Lower leg skin (tissue), 4 donors: ENCODE measurements at places on chromosomes 3 and 15. TPM values are rescaled to one million over a fixed set of nuclear protein-coding genes. Genes with fewer than 3 reads are reported as not detected.
A peak's percentile ranks its signal among the peaks of the same experiment; 100 is the strongest.

C3orf85 gene
- not detected for total RNA-seq

GOLGA8S gene
- total RNA-seq: not detected

TRPC1 gene
- total RNA-seq: 2.7 TPM

GOLGA8O gene
- not detected for total RNA-seq

CCR5 gene
- not detected for total RNA-seq

ASB14 gene
- total RNA-seq: not detected

ISLR gene
- total RNA-seq: 23.4 TPM

DNA sequence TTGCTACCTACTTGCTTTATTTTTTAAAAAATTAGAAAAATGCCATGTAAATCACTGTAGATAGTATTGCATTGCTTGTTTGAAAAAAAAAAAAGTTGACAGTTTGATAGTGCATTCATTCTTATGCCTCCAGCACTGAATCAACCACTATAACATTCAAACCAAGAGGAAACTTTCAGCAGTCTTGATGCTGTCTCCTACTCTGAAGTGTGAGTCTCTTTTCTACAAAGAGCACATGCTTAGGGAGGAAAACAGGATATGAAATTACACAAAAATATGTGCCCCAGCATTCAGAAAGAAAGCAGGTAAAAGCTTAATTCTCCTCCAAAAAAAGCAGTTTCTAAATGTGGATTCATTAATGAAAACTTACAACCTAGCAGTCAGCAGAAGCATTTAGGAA is 78.3 kb downstream of the ZBTB20 start:
- DNase-seq: no peak

DNA sequence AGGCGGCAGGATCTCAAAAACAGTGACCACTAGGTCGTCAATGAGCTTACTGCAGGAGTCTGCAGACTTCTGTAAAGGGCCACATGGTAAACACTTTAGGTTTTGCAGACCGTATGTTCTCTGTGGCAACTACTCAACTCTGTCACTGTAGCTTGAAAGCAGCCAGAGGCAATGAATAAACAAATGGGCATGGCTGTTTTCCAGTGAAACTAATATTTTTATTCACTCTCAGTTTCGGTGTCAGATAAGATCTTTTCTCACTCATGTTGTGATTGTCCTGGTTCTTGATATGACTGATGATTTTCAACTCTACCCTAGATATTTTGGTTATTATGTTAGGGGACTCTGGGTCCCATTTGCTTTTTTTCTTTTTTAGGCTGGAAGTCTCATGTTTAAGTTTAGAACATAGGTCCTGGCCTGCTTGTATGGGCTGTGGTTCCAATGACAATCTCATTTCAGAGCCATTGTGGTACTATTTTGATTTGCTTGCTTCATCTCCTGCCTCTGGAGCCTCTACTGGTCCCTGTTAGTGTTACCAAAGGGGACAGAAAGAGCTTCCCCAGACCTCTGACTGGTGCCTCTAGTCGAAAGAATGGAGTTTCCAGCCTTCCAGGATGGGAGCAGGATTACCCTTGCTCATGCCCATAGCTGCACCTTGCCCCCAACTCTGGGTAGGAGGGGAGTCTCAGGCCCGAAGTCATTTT is 222.0 kb downstream of the STT3B start:
- DNase-seq: no peak

DNA sequence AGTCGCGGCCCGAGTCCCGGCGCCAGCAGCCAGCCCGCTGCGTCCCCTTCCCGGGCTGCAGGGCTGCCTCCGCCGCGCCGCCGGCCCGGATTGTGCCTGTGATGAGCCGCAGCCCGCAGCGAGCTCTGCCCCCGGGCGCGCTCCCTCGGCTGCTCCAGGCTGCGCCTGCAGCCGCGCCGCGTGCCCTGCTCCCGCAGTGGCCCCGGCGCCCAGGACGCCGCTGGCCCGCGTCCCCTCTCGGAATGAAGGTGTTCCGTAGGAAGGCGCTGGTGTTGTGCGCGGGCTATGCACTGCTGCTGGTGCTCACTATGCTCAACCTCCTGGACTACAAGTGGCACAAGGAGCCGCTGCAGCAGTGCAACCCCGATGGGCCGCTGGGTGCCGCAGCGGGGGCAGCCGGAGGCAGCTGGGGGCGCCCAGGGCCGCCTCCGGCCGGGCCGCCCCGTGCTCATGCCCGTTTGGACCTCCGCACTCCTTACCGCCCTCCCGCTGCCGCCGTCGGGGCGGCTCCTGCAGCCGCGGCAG is 1.2 kb downstream of the CHST2 start:
- DNase-seq: no peak

- no peak for DNase-seq
Measured at GRCh38 chr3:25021816-25022215, 406.2 kb upstream of the RARB start.

DNA sequence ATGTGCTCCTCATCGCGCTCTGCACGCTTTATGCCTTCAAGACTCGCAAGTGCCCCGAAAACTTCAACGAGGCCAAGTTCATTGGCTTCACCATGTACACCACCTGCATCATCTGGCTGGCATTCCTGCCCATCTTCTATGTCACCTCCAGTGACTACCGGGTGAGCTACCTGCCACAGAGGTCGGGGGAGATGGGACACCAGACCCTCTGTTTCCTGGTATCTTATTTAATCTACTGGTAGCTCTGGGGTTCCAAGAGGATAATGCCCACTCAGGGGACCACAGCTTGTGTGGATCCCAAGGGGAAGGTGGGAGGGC is 9.1 kb downstream of the GRM2 start:
- no peak for DNase-seq

GRCh38 chr15:52733088-52733487 is 53.9 kb upstream of the ATOSA start:
- no peak for DNase-seq

DNA sequence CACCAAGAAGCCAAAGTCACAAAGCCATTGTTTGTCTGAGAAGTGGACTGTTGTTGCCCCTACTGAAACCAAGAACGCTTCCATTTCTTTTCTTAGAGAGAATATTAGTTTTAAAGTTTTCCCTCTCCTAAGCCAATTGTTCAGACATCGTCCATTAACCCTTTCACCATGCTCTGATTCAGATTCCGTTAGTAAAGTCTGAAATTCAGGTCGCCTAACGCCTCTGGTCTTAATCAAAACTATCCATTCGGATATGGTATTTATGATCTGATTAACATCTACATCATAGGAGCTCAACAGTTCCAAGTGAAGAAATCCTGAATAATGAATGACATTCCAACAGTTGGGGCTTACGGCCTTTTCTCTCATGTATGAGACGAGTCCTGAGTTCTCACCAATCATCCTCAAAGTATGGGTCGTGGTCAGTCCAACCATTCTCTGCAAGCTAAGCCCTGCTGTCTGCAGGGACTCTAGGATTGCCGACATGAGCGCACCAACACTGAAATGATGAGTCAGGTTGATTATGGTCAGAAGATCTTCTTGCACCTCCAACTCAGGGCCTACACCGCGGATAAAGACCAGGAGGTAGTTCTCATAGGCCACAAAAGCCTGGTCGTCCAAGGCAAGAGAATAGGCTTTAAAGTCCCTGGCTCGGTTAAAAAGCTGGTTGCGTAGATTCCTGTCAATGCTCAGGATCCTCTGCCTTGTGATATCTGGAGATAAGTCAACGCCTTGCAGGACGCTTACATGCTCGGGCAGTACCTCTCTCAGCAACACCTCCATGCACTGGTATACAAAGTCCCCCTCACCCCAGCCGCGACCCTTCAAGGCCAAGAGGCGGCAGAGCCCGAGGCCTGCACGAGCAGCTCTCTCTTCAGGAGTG is 767 bp downstream of the EPM2AIP1 start:
- peak; percentile 38 for DNase-seq

- no peak for DNase-seq
Measured at GRCh38 chr3:162052636-162053035, 556.0 kb downstream of the OTOL1 start.

GRCh38 chr15:34709866-34710265 is 44.9 kb downstream of the GJD2 start:
- no peak for DNase-seq

- no peak for DNase-seq
Measured at GRCh38 chr3:37652405-37652804, 209.3 kb upstream of the CTDSPL start.

DNA sequence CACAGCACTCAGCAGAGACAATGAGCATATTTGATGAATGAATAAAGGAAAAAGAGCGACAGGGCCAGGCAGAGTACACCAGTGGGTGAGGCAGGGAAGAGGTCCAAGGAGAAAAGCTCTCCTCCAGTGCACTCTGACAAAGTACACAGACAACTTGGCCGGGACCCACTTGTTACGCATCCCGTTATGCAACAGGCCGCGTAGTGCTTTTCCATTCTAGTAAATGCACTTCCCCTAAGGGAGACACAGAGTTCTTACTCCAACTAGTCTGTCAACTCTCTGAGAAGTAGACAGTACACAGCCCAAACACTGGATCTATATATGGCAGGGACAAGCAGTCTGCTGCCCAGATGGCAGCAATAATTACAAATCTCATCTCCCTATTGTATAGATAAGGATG is 18.5 kb downstream of the LARP6 start:
- peak; percentile 67 for DNase-seq

- DNase-seq: no peak
Measured at GRCh38 chr3:181484026-181484425, 227.7 kb upstream of the SOX2 start.

GRCh38 chr15:74632601-74633000 is 17.0 kb downstream of the CLK3 start:
- DNase-seq: no peak

DNA sequence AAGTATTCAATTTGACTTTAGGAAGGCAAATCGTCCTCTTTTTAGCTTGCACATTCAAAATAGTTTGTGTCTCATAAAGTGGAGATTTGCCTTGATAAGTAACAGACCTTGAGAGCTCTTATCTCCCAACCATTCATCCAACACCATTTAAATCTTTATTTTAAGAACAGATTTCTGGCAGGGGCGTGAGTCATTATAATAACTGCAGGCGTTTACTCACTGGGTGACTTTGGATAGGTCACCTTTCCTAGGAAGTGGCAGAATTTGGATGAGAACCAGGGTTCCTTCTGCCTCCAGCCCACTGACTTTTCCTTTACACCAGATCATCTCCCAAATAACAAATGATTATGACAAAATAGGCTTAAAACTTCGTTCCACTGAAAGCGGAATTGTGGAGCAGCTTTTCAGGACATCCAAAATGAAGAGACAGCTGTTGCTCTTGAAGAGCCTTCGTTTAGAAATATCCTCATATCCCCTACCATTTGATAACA is 5.0 kb downstream of the LMCD1 start:
- DNase-seq: no peak

GRCh38 chr15:31359702-31360111 is 33.1 kb downstream of the KLF13 start:
- DNase-seq: no peak

DNA sequence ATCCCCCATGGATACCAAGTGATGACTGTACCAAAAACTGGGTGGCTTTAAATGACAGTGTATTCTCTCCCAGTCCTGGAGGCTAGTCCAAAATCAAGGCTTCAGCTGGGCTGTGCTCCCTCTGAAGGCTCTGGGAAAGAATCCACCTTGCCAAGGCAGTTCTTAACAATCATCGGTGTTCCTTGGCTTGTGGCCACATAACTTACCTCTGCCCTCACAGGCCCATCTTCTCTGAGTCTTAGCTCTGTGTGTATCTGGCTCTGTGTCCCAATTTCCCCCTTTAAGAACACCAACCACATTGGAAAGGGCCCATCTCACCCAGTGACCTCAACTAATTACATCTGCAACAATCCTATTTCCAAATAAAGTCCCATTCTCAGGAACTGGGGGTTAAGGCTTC is 503.0 kb upstream of the PROK2 start:
- DNase-seq: no peak

DNA sequence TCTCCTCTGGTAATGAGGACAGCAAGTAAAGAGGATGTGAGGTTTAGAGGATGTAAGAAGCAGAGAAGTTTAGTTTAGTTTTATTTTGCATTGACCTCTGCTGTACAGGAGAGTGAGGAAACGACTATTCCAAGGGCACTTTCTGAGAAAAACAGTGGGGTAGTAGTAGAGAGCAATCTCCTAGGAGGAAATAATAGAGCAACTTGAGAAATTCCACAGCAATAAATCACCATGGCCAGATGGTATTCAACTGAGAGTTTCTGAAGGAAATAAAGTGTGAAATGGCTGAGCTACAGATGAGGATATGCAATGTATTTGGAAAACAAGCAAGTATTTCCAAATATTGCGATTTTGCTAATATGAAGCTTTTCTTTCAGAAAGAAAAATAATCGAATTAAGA is 118.9 kb downstream of the DPH6 start:
- DNase-seq: no peak

DNA sequence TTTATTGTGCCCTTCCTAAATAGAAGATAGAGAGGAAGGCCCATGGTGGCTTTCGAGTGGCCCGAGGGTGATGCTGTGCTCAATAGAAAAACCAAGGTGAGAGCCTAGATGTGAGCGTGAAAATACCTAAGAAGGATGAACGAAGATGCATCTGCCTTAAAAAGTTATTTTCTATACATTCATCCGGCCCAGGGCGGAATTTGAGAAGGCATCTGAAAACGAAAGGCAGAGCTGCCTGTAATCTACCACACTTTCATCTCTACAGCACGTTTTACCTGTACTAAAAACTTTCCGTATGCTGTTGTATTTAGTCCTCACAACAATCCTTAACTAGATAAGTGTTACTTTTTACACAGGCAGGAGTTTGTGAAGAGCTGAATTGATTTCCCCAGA is 1.4 kb downstream of the DUT start:
- no peak for DNase-seq

GRCh38 chr3:4864503-4864902 is 114.7 kb upstream of the BHLHE40 start:
- no peak for DNase-seq
